IPS DF 6.9 (cell line): ENCODE measurements at places on chromosomes 16 and 17.

DNA sequence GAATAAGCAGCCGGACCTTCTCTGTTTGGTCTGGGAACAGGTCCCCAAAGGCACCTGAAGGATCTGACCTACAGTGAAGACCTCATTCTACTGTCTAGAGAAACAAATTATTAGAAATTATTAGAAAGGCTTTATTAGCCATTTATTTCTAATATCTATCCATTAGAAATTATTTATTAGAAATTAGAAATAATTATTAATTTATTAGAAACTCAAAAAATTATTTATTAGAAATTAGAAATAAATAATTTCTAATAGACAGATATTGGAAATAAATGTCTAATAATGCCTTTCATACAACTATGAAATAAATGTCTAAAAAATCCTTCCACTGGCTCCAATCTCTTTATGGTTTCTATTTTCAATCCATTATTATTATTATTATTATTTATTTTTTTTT is 285.7 kb upstream of the ERCC4 start:
- H3K27me3 ChIP-seq, result no peaks in the 10 kb centered on the region
- no peak overlapping the region for H3K27ac ChIP-seq
- peaks cover 4% of the 10 kb centered on the region; the same call in 1 of the 2 replicates for H3K4me1 ChIP-seq
- no peaks in the 10 kb centered on the region for H3K36me3 ChIP-seq
- no peak for DNase-seq

GRCh38 chr17:70104791-70105523 is 29.9 kb downstream of the KCNJ16 start:
- H3K36me3 ChIP-seq, result no peaks in the 10 kb centered on the region
- no peak overlapping the region for H3K4me3 ChIP-seq
- no peak overlapping the region for H3K27ac ChIP-seq
- no peaks in the 10 kb centered on the region for H3K4me1 ChIP-seq

DNA sequence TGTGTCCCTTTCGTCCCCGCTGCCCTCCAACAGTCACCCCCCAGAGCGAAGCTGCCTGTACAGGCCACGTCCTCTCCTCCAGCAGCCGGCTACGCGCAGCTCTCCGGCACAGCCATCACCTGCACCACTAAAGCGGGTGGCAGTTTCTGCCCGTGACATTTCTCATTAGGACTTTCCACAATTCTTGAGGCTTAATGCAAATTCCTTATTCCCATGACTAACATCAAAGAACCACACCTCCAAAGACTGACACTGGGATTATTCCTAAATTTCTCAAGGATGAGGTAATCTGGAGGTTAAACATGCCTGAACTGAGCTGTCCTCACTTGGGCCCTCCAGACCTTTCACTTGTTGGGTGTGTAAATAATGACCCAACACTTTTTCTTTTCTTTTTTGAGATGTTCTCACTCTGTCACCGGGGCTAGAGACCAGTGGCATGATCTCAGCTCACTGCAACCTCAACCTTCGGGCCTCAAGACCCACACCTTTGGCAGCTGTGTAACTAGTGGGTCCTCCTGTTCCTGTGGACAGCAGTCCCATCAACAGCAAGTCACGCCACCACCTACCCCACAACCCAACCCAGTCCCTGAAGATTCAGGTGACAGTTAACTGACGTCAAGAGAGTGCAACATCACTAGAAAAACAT is 11.7 kb downstream of the ANKRD11 start:
- peaks cover 7% of the 10 kb centered on the region for H3K4me1 ChIP-seq
- H3K27me3 ChIP-seq, result no peaks in the 10 kb centered on the region
- no peak for DNase-seq
- H3K27ac ChIP-seq, result no peak overlapping the region
- H3K36me3 ChIP-seq, result no peaks in the 10 kb centered on the region
- no peak overlapping the region for H3K4me3 ChIP-seq

DNA sequence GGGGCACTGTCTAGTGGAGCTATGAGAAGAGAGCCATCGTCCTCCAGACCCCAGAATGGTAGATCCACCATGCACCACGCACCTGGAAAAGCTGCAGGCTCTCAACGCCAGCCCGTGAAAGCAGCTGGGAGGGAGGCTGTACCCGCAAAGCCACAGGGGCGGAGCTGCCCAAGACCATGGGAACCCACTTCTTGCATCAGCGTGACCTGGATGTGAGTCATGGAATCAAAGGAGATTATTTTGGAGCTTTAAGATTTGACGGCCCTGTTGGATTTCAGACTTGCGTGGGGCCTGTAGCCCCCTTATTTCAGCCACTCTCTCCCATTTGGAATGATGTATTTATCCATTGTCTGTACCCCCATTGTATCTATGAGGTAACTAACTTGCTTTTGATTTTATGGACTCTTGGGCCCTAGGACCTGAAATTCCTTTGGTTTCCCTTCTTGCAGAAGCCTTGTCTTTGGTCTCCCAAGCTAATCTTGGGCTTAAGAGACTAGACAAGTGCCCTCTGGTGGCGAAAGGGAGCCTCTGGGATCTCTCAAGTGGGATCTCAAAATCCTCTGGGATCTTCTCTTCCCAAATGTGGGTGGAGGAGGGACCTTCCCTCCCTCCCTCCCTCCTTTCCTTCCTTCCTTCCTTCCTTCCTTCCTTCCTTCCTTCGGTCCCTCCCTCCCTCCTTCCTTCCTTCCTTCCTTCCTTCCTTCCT is 58.2 kb upstream of the HAPSTR1 start:
- DNase-seq, result peak; percentile 84
- H3K27me3 ChIP-seq, result no peaks in the 10 kb centered on the region
- no peaks in the 10 kb centered on the region for H3K4me1 ChIP-seq
- no peak overlapping the region for H3K4me3 ChIP-seq
- H3K27ac ChIP-seq, result no peak overlapping the region

GRCh38 chr17:55354941-55355340 is 66.7 kb downstream of the MMD start:
- peaks cover 1% of the 10 kb centered on the region; the same call in 1 of the 2 replicates for H3K4me1 ChIP-seq
- no peak overlapping the region for H3K27ac ChIP-seq
- no peak for DNase-seq
- H3K27me3 ChIP-seq, result no peaks in the 10 kb centered on the region

DNA sequence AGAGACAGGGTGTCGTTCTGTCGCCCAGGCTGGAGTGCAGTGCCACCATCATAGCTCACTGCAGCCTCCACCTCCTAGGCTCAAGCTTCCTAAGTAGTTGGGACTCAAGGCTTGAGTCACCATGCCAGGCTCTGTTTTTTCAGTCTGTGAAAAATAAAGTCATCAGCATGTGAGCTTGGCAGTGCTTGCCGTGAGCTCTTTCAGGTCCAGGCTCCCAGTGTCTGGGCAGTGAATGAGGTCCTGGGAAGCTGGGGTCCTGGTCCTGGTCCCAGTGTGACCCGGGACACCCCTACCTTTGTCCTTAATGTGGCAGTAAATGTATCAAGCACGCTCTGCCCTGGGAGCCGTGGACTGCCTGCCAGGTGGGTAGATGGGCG is 22.9 kb upstream of the RPL13 start:
- H3K4me1 ChIP-seq, result no peaks in the 10 kb centered on the region
- DNase-seq, result no peak
- no peaks in the 10 kb centered on the region for H3K27me3 ChIP-seq
- H3K36me3 ChIP-seq, result peaks cover 36% of the 10 kb centered on the region
- no peak overlapping the region for H3K4me3 ChIP-seq

DNA sequence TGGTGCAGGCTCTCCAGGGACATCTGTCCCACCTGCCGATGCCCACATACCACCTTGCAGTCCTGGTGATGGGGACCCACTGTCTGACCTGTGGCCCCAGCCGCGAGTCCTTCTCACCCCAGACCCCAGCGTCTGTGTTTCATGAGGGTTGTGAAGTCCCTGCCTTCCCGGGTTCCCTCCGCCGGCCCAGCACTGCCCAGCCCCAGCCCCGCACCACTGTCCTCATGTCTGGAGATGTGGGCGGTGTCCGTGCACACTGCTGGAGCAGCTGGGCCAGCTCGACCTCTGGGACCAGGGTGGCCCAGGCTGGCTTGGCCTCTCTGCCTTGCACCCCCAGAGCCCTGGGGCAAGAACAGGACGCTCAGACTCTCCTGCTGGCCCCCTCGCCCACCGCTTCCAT is 199.5 kb upstream of the CIBAR2 start:
- no peaks in the 10 kb centered on the region for H3K27me3 ChIP-seq
- no peak for DNase-seq
- H3K27ac ChIP-seq, result no peak overlapping the region
- H3K4me3 ChIP-seq, result no peak overlapping the region

- H3K27ac ChIP-seq, result no peak overlapping the region
- H3K4me3 ChIP-seq, result no peak overlapping the region
- H3K36me3 ChIP-seq, result no peaks in the 10 kb centered on the region
- no peaks in the 10 kb centered on the region for H3K4me1 ChIP-seq
These were observed 229.8 kb downstream of the CPPED1 start for GRCh38 chr16:12573730-12574383.

DNA sequence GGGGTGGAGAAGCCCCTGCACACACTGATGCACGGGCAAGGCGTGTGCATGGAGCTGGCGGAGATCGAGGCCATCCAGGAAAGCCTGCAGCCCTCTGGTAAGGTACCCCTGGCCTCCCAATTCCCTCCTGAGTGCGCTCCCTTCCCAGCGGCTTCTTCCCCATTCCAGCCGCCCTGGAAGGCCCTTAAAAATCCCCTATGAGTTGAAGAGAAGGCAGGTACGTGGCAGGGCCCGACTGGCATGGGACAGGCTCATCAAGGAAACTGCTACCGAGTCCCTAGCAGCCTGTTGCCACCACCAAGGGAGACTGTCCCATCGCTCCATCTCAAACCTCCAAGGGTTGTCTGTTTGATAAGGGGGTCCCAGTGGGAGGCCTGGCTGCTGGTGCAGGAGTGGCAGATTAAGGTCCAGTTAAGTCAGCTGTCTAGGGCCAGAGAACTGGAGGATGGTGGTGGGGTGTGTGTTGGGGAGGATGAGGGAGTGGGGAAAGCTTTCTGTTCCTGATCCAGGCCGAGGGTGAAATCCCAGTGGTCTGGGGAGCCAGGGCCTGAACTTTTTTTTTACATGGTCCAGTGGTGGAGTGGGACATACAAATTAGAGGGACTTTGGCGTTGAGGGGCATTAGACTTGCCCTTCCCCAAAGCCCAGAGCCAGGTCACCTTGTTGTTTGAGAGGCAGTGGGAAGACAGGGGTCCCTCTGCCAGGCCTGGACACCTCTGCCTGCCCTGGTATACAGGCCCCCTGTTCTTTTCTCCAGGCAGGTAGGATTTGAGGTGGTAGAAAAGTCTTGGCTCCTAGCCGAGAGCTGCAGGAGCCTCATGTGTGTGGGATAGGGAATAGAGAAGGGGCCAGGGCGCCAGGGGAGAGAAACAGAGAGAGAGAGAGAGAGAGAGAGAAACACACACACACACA is 994 bp downstream of the IGFBP4 start:
- no peak for DNase-seq
- H3K36me3 ChIP-seq, result no peaks in the 10 kb centered on the region
- peak overlapping the region; percentile 38; the same call in 1 of the 2 replicates for H3K4me3 ChIP-seq

DNA sequence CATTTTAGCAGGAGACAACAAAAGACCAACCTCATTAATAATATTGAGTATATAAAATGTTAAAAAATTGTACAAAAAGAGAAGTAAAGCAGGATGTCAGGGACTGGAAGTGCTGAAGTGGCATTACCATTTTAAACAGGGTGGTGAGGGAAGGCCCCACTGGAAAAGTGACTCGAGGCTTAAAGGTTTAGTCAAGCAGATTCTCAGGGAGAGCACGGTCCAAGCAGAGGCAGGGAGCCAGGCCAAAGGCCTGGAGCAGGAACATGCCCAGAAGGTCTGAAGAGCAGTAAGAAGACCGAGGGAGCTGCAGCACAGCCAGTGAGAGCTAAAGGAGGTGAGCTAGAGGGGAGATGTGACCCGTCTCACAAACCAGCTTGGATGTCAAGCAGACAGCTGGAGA is 7.6 kb downstream of the XPO6 start:
- H3K27me3 ChIP-seq, result no peaks in the 10 kb centered on the region
- peaks cover 8% of the 10 kb centered on the region; the same call in 1 of the 2 replicates for H3K36me3 ChIP-seq

DNA sequence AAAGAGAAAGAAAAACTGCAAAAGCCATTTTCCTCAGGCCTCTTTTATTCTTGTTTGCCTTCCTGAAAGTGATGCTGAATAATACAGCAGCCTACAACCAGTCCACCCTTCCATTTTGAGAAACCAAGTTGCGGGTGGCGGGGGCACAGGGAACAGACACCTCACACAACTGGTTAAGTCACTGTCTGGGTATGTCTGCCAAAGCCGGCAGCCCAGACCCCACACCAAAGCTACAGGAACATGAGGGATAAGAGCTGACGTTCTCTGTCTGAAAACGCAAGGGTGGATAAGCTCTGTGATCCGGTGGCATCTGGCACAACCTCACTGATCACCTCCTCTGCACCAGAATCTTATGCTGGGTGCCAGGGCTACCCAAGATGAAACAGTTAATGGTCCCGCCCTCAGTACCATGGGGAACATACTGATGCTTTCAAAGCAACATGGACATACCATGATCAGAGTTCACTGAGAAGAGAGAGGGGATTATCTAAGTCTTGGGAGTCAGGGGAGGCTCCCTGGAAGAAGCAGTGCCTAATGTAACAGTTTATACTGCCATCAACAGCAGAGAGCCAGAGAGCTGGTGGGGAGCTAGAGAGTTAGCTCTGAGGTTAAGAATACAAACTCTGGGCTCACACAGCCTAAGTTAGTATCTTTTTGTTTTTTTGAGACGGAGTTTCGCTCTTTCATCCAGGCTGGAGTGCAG is 53.5 kb downstream of the ERCC4 start:
- H3K27me3 ChIP-seq, result no peaks in the 10 kb centered on the region
- no peak for DNase-seq
- no peak overlapping the region for H3K4me3 ChIP-seq
- no peaks in the 10 kb centered on the region for H3K36me3 ChIP-seq

- no peaks in the 10 kb centered on the region for H3K27me3 ChIP-seq
- no peak for DNase-seq
- no peak overlapping the region for H3K27ac ChIP-seq
- no peak overlapping the region for H3K4me3 ChIP-seq
- H3K36me3 ChIP-seq, result no peaks in the 10 kb centered on the region
These were observed 391.4 kb downstream of the UTP18 start for GRCh38 chr17:51651513-51652298.

DNA sequence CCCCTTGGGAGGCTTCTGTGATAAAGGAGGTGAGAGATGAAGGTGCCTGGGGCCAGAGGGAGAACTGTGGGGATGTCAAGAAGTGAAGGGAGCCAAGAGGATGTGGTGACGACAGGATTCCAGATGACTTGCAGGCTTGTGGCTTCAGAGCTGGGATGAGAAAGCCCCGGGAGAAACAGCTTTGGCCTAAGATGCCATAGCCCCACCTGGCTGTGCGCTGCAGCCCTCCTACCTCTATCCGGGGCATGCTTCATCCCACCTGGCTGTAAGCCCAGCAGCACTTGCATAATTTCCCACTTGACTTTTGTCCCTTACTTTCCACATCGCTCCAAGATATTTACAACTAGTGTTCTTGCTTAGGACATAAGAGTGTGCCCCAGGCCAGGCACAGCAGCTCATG is 29.3 kb downstream of the GINS3 start:
- H3K36me3 ChIP-seq, result no peaks in the 10 kb centered on the region
- no peak for DNase-seq
- peaks cover 2% of the 10 kb centered on the region for H3K4me1 ChIP-seq
- H3K27me3 ChIP-seq, result no peaks in the 10 kb centered on the region

- no peak overlapping the region for H3K4me3 ChIP-seq
- no peaks in the 10 kb centered on the region for H3K36me3 ChIP-seq
- no peak overlapping the region for H3K27ac ChIP-seq
- no peak for DNase-seq
- no peaks in the 10 kb centered on the region for H3K4me1 ChIP-seq
- H3K27me3 ChIP-seq, result no peaks in the 10 kb centered on the region
These were observed 46.3 kb downstream of the PEMT start for GRCh38 chr17:17545031-17545820.

- no peak overlapping the region for H3K27ac ChIP-seq
- no peak for DNase-seq
- peak overlapping the region; percentile 84; the same call in 1 of the 2 replicates for H3K4me3 ChIP-seq
- H3K36me3 ChIP-seq, result peaks cover 11% of the 10 kb centered on the region
These were observed 1.0 kb downstream of the GABARAP start for GRCh38 chr17:7241090-7241733.

- H3K36me3 ChIP-seq, result peaks cover 47% of the 10 kb centered on the region
- H3K27me3 ChIP-seq, result no peaks in the 10 kb centered on the region
- no peak for DNase-seq
These were observed 21.4 kb downstream of the UNC13D start for GRCh38 chr17:75822800-75823166.
